ENCODE measurements at places on chromosomes 3 and 15.

DNA sequence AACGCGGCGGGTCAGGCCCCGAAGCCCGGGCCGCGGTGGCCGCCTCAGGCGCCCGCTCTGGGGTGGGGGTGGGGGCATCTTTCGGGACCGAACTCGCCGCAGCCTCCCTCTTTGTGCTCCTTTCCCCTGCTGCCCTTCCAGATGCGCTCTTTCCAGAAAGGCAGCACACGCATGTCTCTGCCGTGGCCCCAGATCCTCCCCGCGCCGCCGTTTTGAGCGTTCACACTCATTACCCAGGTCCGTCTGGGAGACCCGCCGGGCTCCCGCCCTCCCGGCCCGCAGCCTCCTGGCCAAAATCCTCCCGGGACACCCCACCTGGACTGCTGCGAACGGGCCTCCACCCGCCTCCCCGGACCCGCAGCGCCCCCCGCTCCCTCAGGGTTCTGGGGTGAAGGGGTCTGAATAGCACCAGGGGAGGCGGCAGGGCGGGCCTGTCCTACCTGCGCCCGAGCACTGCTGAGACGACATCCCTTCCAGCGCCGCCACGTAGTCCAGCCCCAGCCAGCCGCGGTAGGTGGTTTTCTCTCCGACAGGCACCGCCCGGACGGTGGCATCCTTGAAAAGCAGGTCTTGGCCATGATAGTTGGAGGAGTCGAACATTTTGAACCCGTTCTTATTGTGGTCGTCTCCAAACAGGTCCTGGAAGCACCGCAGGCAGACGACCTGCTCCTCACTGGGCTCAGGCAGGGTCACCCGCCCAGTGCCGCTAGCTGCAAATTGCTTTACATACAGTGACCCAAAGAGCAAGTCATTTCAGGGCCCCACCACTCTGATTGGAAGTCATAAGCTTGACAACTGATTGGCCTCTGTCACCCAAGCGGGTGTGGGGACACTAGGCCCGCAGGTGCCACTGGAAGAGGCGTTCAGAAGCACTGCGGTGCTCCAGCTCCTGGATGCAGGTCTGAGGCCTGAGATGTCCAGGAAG is 25.9 kb downstream of the MELTF start:
- DNase-seq: no peak

- DNase-seq: no peak
Observed at GRCh38 chr3:195030791-195031321, 240.1 kb downstream of the XXYLT1 start.

- peak; percentile 54 for DNase-seq
Observed at GRCh38 chr15:70974004-70974832, 81.6 kb downstream of the LRRC49 start.

DNA sequence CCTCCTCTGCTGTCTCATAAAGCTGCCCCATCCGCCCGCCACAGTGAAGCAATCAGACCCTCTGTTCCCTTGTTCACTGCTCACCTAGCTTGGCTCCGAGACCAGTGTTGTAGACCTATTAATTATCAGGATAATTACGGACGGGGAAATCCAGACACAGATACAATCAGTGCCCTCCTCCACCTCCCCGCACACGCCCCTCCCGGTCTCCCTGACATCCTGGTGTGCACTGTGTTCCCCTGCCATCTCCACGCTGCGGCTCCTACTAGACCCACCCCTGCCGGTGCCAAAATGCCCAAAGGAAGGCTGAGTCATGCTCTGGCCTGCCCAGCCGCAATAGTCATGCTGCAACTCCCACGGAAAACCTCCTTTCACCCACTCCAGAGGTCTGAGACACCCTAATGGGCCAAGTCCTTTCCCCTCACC is 277.3 kb upstream of the TLE3 start:
- DNase-seq: no peak

DNA sequence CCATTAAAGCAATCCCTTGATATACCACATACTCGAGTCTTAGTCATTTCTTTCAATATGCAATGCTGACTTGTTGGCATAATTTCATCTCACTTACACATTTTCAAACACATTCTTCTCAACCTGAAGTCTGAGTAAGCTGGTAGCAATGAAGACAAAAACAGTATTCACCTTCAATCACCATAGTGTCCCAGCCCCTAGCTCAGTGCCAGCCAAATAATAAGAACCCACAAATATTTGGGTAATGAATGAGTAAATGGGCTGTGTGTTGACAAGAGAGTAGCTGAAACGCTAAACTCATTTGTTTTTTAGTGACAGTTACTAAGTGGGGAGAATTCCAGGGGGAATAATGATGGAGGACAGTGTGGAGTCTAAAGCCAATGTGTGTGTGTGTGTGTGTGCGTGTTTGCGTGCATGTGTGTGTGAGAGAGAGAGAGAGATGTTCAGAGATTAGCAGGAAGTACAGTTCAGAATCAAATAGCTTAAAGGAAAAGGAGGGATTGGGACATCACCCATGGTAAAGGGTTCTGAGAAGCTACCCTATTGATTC is 165.7 kb downstream of the GAP43 start:
- peak; percentile 96 for DNase-seq

GRCh38 chr3:100333970-100334487 is 528 bp upstream of the NIT2 start:
- no peak for DNase-seq

DNA sequence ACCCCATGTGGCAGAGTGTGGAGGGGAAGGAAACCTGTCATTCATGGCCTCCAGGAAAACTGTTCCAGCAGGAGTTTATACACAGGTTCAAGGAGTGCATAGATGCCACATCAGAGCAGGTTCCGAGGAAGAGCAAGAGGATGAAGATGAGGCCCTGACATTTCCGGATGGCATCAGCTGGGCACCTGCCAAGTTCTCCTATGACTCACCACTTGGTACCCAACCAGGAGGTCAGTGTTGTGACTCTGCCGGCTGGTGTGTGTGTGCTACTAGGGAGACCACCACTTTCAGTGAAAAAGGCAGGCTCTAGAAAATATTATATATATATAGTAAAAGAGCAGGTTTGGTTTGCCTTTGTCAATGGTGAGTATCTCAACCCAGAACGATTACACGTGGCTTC is 69.3 kb downstream of the NTRK3 start:
- no peak for DNase-seq

DNA sequence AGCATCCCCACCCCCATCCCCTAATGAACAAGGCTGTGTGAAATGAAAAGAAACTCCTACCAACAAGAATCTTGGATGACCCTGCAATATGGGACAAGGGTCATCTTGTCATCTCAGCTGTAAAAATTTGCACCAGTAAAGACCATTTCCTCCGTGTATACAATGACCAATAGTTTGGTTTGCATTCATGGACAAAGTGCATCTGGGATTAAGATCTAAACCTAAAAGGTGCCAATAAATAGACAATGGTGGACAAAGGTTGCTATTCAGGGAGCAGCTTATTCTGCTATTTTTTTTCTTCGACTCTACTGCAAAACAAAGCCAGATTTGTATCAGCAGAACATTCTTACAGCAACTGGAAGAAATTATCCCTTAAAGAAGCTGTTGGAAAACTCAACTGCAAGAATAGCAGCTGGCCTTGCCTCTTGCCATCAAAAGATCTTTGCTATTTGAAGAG is 8.0 kb downstream of the MGLL start:
- no peak for DNase-seq

GRCh38 chr15:92807971-92808571 is 92.1 kb upstream of the CHD2 start:
- no peak for DNase-seq

- DNase-seq: no peak
Observed at GRCh38 chr3:49940667-49941249, 808 bp downstream of the RBM6 start.

- no peak for DNase-seq
Observed at GRCh38 chr3:71066356-71066755, 517.2 kb downstream of the FOXP1 start.

- DNase-seq: no peak
Observed at GRCh38 chr15:95267481-95267880, 1036.1 kb downstream of the MCTP2 start.

DNA sequence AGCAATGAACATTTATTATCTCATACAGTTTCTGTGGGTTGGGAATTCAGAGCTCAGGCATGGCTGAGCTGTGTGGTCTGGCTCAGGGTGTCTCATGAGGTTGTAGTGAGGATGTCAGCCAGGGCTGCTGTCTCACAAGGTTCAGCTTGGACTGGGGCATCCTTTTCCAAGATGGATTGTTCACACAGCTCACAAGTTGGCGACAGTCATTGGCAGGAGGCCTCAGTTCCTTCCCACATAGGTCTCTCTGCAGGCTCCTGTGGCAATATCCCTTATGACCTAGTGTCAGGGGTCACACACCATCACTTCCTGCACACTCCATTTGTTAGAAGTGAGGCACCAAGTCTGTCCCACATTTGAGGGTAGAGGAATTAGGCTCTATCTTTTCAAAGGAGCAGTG is 56.0 kb downstream of the RPLP1 start:
- no peak for DNase-seq

DNA sequence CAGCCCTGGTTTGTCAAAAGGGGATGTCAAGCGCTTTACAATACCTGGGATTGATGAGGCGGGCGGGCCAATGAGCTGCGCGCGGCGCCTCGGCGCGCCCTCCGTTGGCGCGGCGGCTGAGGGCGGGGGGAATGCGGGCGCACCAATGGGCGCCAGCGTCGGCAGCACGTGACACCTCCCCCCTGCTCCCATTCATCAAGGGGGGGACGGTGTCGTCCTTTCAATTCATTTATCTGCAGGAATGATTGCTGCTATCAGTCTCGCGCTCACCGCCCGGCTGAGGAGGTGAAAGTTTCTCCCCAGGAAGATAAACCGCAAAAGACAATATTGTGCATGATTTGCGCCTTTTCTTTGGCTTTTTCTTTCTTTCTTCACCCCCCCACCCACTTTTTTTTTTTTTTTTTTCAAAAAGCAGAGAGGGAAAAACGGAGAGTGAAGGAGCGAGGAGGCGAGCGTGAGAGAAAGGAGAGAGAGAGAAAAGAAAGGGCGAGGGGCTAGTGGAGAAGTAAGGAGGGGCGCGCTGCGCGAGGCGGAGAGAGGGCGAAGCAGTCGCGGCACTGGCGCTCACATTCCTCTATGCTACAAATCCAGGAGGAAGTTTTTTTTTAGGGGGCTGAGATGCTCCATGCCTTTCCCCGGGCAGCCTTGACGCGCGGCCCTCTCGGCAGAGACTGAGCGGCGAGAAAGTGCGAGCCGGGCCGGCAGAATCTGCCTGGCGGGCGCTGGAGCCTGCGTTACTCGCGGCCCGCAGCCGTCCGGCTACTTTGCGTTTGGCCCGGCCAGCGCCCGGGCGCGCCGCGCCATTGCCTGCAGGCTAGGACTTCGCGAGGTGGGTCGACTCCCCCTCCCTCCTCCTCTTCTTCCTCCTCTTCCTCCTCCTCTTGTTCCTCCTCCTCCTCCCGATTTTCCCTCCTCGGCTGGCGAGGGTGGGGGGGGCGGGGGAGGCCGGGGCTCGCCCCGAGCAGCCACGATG is at the start of gene ZIC1:
Gene ZIC1 (plus strand): TSS at position 223 of the 973 bp plus-strand sequence. CDS start 748 bp downstream, at position 971.
- peak; percentile 77 for DNase-seq

GRCh38 chr3:133412183-133413132 is 12.6 kb downstream of the BFSP2 start:
- DNase-seq: no peak

GRCh38 chr3:112786002-112786590 is 60.6 kb downstream of the CD200R1L start:
- no peak for DNase-seq

- no peak for DNase-seq
Observed at GRCh38 chr15:32649342-32649741, 7.8 kb downstream of the SCG5 start.

- DNase-seq: no peak
Observed at GRCh38 chr3:131728898-131729642, 226.3 kb upstream of the MRPL3 start.

GRCh38 chr3:64039332-64039731 is 16.0 kb upstream of the PSMD6 start:
- no peak for DNase-seq

GRCh38 chr15:72358121-72358520 is 17.7 kb downstream of the HEXA start:
- DNase-seq: no peak

DNA sequence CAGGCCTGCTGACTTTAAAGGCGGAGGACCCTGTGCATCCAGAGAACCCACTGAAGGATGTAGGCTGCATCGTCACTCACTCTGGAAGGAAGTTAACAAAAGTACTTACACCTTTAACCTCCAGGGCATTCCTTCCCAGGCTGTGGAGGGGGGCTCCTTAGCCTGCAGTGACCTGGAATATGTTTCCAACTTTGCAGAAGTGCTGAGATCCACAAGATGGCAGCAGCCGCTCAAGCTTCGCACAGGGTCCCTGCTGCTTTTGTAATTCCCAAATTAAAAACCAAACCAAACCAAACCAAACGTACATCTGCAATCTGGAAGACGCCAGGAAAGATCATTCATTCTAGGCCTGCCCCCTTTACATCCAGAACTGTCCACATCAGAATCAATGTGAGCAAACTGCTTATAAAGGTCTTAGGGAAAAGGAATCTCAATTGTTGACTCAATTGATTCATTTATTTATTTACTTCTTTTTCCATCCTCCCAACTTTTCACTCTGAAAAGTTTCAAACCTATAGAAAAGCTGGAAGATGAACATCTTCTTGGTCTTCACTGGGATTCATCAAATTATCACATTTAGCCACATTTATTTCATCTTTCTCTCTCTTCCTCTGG is 70.5 kb upstream of the KLHL25 start:
- peak; percentile 16 for DNase-seq

GRCh38 chr15:68599560-68600071 is 20.8 kb downstream of the CORO2B start:
- DNase-seq: no peak

- DNase-seq: peak; percentile 11
Observed at GRCh38 chr3:114827495-114827894, 319.6 kb downstream of the ZBTB20 start.

DNA sequence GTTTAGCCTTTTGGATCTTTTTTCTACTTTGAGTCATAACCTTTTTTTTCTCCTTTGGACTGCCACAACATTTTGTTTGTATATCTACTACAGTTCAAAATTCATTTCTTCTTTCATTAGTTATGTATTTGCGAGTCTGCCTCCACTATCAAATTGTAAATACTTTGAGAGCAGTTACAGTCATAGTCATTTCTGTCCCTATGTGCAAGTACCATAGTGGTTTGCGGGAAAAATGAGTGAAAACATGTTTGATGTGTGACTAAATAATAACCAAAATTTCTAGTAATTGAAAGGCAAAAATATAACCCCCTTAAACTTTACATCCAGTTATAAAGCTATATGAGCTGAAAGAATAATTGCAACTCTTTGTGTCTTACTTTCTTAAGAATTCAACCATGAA is 45.8 kb upstream of the CCDC50 start:
- no peak for DNase-seq

GRCh38 chr15:31563421-31563820 is 236.8 kb downstream of the KLF13 start:
- DNase-seq: no peak

Data from fibroblast of skin of left quadriceps (primary cell).